ENCODE measurements at places on chromosomes 7 and 10.

DNA sequence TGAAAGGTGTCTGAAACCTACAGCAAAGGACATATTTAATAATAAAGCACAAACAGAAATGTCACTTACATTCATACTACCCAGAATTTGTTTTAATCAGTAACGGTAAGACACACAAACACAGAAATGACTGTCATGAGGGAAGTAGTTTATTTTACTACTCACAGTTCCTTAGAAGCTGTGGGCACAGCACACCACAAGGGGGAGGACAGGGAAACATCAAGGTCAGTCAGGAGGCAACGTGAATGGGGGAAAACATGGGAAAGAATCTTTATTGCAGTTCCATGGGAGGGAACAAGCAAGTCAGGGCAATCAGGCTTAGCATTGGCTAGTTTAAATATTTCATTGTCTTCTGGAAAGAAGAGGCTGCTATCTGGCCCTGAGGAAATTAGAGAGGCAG, 123.8 kb upstream of the PDSS1 start:
- no peak for DNase-seq

GRCh38 chr10:119452396-119452795, 90.1 kb downstream of the RGS10 start:
- no peak for DNase-seq

- no peak for DNase-seq
Observed at GRCh38 chr10:82091413-82091812, 216.4 kb downstream of the NRG3 start.

DNA sequence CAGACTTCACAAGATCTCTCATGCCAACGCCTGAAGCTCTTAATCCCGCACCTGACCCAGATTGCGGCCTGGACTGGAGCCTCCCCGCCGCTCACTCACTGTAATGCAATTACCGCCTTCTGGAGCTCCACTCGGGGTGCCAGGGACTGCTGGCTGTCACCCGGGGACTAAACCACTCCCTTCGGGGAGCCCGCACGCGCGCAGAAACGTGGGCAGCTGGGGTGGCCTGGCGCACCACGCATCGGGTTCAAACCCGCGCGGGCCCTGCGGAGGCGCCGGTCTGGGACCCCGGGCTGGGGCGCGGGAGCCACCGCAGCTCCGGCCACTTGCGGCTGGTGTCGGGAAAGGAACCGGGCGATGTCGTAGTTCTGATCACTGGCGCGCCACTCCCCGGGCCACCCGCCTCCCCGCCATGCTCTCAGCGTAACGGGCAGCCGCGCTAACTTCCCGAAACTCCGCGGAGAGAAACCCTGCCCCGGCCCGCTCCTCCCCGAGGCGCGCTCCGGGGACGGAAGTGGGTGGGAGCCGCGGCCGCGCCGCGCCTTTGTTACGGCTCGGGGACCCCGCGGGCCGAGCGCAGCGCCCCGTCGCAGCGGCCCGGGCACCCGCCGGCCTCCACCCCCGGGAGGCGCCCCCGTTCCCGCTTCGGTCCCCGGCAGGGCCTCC, 100.3 kb upstream of the SVIL start:
- DNase-seq, result peak; percentile 40

DNA sequence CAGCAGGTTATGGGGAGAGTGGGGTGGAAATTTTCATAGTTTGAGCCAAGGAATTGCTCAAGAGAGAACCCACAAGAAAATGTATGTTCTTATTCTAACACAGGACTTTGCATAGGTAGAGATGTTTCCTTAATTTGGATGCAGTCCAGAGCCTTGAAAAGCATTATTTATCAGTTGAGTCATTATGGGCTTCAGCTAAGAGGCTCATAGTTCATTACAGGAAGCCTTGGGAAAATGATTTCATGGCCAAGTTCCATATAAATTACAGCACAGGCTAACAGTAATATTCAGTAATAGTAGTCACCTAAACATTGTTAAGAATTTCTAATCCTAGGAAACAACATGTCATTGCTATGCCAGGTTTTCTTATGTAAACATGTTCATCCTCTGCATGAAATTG, 131.1 kb upstream of the PTPRZ1 start:
- no peak for DNase-seq

- DNase-seq, result no peak
Observed at GRCh38 chr7:134098072-134098471, 29.1 kb upstream of the LRGUK start.

- DNase-seq, result no peak
Observed at GRCh38 chr7:149724661-149725425, 48.5 kb downstream of the ZNF467 start.

- DNase-seq, result no peak
Observed at GRCh38 chr10:31401287-31401686, 82.3 kb downstream of the ZEB1 start.

- no peak for DNase-seq
Observed at GRCh38 chr10:116408719-116409118, 18.9 kb upstream of the PNLIPRP3 start.

DNA sequence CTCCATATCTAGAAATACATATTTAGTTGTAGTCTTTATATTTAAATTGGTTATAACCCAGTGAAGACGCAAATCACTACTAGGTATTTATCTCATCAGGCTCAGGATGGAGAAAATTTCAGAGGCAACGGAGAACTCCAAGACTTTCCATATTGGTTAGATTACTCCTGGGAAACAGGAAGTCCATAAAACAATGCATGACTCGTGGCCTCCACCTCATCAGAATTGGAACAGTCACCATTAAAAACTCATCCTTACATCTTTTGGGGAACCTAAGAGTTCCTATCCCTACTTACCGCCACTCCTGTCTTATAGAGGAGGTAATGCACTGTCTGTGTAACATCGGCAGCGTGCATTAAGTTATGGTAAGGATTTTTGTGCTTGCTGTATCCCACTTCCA, 177.6 kb downstream of the PPP1R17 start:
- DNase-seq, result no peak

GRCh38 chr10:15152556-15152955, 15.9 kb downstream of the NMT2 start:
- DNase-seq, result no peak

- DNase-seq, result no peak
Observed at GRCh38 chr10:9076066-9076465, 1021.6 kb downstream of the GATA3 start.

DNA sequence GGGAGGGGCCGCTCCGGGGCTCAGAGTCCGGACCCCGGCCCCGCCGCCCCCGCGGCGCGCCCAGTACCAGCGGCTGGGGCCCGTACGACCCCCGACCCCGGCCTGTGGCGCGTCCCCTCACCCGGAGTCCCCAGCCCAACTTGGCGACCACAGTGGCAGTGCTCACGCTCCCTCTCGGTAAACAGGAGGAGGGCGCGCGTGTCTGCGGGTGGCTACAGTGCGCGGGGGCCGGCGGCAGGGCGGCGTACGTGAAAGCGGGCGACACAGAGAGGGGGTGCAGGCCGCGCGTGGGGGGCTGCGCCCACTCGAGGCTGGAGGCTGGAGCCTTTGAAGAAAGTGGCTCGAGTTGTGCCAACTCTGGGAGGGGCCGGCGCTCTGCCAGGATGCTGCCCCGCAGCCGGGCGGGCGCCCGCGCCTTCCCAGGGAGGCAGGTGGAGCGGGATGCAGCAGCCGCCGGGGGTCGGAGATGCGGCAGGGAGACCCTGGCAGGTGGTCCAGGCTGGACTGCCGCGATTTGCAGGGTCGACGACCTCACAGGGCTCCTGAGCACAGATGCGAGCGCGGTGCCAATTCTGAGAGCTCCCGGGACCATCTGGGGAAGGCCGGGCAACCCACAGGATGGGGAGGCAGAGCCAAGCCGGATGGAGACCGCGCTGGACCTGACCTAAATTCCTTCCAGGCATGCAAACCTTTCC, 655 bp downstream of the PTPRE start:
- DNase-seq, result no peak

- DNase-seq, result no peak
Observed at GRCh38 chr7:10657201-10657600, 316.5 kb upstream of the PHF14 start.

DNA sequence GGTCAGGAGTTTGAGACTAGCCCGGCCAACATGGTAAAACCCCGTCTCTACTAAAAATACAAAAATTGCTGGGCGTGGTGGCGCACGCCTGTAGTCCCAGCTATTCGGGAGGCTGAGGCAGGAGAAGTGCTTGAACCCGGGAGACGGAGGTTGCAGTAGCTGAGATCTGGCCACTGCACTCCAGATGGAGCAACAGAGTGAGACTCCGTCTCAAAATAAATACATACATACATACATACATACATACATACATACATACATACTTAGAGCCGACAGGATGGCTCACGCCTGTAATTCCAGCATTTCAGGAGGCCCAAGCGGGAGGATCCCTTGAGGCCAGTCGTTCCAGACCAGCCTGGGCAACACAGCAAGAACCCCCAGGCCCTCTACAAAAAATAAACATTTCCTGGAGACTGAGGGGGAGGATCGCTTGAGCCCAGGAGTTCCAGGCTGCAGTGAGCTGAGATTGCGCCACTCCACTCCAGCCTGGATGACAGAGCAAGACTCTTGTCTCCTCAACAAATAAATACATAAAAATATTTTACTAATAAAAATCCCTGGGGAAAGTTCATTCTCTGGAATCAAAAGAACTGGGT, 90.9 kb upstream of the TNRC18 start:
- DNase-seq, result no peak

DNA sequence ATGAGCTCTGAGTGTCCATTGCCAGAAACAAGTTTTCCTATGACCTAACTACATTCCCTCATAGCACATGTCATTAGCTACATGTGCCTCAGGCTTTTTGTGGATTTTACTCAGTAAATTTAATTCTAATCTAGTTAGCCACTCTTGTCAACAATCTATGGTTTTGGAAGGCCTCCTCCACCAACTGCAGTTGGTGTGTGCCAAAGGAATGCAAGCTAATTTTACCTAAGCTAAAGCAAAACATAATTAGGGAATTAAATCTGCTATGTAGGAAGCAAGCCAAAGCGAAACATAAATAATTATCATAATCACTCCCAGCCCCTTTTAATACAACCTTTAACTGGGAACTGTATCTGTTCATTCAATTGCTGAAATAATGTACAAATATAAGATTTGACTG, 3.5 kb upstream of the CTTNBP2 start:
- DNase-seq, result no peak

GRCh38 chr7:47092336-47092735, 489.6 kb downstream of the TNS3 start:
- no peak for DNase-seq

GRCh38 chr10:2212244-2212834, 475.0 kb upstream of the ADARB2 start:
- DNase-seq, result no peak

- DNase-seq, result no peak
Observed at GRCh38 chr7:4840079-4840501, 21.7 kb downstream of the PAPOLB start.

DNA sequence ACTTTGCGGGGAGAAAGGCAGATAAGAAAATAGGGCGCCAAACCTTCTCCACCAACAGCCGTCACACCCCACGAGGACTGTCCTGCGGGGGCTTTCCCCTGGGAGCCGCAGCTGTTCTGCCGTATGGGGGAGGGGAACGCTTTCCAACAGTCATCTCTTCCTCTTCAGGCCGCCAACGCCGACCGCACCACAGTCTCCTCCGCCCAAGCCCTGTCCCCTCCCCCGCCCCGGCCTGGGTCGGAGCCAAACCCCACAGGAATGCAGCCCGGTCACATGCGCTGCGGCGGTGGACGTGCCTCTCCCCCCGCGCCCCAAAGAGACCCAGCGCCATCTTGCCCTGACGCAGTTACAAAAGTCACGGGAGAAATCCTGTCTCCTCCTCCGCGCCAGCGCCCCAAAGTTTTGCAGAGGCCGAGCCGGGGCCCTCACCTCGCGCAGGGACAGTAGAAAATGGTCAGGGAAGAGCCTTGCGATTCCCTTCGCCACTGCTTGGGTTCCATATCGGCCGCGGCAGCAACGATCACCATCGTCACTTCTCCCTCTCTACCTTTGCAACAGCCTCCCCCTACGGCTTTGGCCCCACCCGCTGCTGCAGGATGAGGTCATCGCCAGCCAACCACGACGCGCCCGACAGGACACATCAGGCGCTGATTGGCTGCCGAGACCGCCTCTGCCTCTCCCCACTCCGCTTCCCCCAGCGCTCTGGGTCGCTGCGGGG, 1.3 kb upstream of the KMT2E start:
- DNase-seq, result peak; percentile 99

DNA sequence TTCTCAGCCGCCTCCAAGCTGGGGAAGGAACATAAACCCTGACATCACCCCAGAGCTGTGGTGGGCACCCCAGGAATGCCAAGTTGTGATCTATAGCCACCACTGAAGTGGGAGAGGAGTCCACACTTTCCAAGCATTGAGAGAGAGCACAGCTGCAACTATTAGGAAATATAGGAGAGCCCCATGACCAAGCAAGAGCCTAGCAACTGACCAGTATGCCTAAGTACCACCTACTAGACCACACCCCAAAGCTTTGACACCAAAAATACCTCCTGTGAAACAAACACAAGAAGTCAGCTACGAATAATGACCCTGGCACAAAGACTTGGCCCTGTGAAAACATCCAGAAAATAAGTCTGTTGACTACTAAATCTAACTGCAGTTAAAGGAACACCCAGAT, 804.1 kb upstream of the IGFBP3 start:
- DNase-seq, result no peak

- DNase-seq, result no peak
Observed at GRCh38 chr10:103855424-103855823, at the start of gene SH3PXD2A. Gene SH3PXD2A, minus strand, starts transcription at chr10:103855576. Its CDS starts 310 bp downstream, at chr10:103855266.

All from activated gamma-delta T cell (primary cell).